ENCODE measurements at places on chromosomes 3 and 15.

GRCh38 chr15:39999538-40000200 is 39.3 kb downstream of the SRP14 start:
- no peaks in the 10 kb centered on the region for H3K27me3 ChIP-seq
- peaks cover 16% of the 10 kb centered on the region for H3K4me1 ChIP-seq
- no peak overlapping the region for H3K4me3 ChIP-seq
- H3K36me3 ChIP-seq = peaks cover 62% of the 10 kb centered on the region
- no peak overlapping the region for H3K27ac ChIP-seq

DNA sequence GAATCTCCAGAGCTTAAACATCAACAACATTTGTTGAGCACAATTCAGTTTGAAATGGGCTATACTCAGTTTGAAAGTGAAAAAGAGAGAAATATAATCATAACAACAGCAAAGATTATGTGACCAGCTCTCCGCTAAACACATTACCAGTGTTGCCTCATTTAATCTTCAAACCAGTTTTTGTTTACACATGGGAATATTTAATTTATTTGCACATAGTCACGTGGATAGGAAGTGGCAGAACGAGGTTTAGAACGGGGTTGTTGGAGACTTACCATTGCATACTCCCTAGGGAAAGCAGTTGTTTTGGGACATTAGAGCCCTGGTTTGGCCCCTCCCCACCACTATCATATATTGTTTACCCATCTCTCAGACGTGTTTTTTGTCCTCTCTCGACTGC is 77.2 kb downstream of the IL1RAP start:
- peak overlapping the region; percentile 25 for H3K27ac ChIP-seq
- no peaks in the 10 kb centered on the region for H3K27me3 ChIP-seq
- H3K4me3 ChIP-seq = no peak overlapping the region
- H3K36me3 ChIP-seq = no peaks in the 10 kb centered on the region
- H3K4me1 ChIP-seq = peaks cover 19% of the 10 kb centered on the region

DNA sequence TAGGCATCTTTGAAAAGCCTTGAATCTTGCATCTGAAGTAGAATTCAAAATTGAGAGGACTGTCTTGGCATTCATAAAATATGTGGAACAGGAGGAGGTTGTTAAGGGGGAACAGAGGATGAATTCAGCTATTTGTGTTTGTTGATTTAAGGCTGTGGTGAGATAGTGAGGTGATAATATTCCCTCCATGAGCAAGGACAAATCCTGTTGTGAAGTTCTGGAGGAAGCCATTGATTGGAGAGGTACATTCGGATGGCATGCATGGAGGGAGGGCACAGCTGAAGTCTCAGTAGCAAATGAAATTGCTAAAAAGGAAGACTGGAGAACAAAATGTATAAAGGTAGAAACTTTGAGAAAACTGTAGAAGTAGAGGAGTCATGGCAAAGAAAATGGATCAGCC is 443.8 kb downstream of the NLGN1 start:
- DNase-seq = no peak
- H3K27ac ChIP-seq = no peak overlapping the region
- no peaks in the 10 kb centered on the region for H3K27me3 ChIP-seq
- peaks cover 14% of the 10 kb centered on the region for H3K4me1 ChIP-seq

- no peaks in the 10 kb centered on the region for H3K36me3 ChIP-seq
- H3K27me3 ChIP-seq = no peaks in the 10 kb centered on the region
- no peak for DNase-seq
- H3K27ac ChIP-seq = no peak overlapping the region
- peaks cover 15% of the 10 kb centered on the region for H3K4me1 ChIP-seq
Measured at GRCh38 chr3:70086336-70086735, 86.8 kb downstream of the SAMMSON start.

GRCh38 chr15:35557012-35557411 is 11.0 kb upstream of the DPH6 start:
- no peaks in the 10 kb centered on the region for H3K36me3 ChIP-seq
- DNase-seq = no peak
- H3K27ac ChIP-seq = no peak overlapping the region
- no peak overlapping the region for H3K4me3 ChIP-seq
- H3K4me1 ChIP-seq = peaks cover 10% of the 10 kb centered on the region

GRCh38 chr3:157508461-157508860 is 5.2 kb upstream of the VEPH1 start:
- no peak overlapping the region for H3K27ac ChIP-seq
- no peaks in the 10 kb centered on the region for H3K36me3 ChIP-seq
- no peak for DNase-seq
- peaks cover 6% of the 10 kb centered on the region for H3K4me1 ChIP-seq
- no peak overlapping the region for H3K4me3 ChIP-seq

GRCh38 chr3:71859123-71859519 is 74.2 kb upstream of the PROK2 start:
- H3K4me1 ChIP-seq = peaks cover 30% of the 10 kb centered on the region
- no peak overlapping the region for H3K27ac ChIP-seq
- no peak overlapping the region for H3K4me3 ChIP-seq
- H3K27me3 ChIP-seq = no peaks in the 10 kb centered on the region

DNA sequence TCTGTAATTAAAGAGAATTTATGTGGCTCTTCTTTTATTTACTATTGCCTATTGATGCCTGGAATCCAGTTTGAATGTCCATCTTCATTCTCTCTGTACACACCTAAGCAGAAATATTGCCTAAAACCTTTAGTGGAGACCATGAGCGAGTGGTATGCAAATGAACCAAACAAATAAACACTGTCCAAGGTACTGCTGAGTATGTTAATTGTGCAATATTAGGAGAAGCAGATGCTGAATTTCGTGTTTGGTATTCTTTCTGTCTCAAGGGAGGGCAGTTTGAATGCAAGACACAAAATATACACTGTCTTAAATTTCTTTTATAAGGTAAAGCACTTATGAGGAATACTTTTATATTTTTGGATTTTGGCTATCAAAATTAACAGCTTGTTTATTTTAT is 440.9 kb downstream of the RBMS3 start:
- H3K27ac ChIP-seq = no peak overlapping the region
- H3K36me3 ChIP-seq = no peaks in the 10 kb centered on the region
- no peaks in the 10 kb centered on the region for H3K4me1 ChIP-seq
- H3K27me3 ChIP-seq = no peaks in the 10 kb centered on the region

- no peaks in the 10 kb centered on the region for H3K4me1 ChIP-seq
- no peaks in the 10 kb centered on the region for H3K27me3 ChIP-seq
- no peak for DNase-seq
- peaks cover 11% of the 10 kb centered on the region for H3K36me3 ChIP-seq
- H3K4me3 ChIP-seq = no peak overlapping the region
Measured at GRCh38 chr3:196835086-196835485, 32.6 kb upstream of the SENP5 start.

GRCh38 chr3:73557986-73558726 is 66.6 kb downstream of the PDZRN3 start:
- peaks cover 76% of the 10 kb centered on the region for H3K27me3 ChIP-seq
- H3K4me1 ChIP-seq = peaks cover 38% of the 10 kb centered on the region
- no peaks in the 10 kb centered on the region for H3K36me3 ChIP-seq
- DNase-seq = no peak
- H3K4me3 ChIP-seq = no peak overlapping the region

- no peak for DNase-seq
- H3K27me3 ChIP-seq = no peaks in the 10 kb centered on the region
- no peak overlapping the region for H3K4me3 ChIP-seq
- H3K27ac ChIP-seq = no peak overlapping the region
- H3K4me1 ChIP-seq = no peaks in the 10 kb centered on the region
Measured at GRCh38 chr3:119924111-119925094, 142.5 kb downstream of the NR1I2 start.

GRCh38 chr3:122533480-122533879 is 18.7 kb upstream of the KPNA1 start:
- H3K27ac ChIP-seq = no peak overlapping the region
- H3K27me3 ChIP-seq = no peaks in the 10 kb centered on the region
- no peak for DNase-seq
- H3K4me3 ChIP-seq = no peak overlapping the region

All from WTC11 (cell line).